Activated naive CD8-positive, alpha-beta T cell treated with anti-CD3 and anti-CD28 coated beads, Interleukin-2, amount 50 U/mL, for 24 hours (primary cell): ENCODE measurements at places on chromosomes 11 and 22.
A peak's percentile ranks its signal among the peaks of the same experiment; 100 is the strongest.

DNA sequence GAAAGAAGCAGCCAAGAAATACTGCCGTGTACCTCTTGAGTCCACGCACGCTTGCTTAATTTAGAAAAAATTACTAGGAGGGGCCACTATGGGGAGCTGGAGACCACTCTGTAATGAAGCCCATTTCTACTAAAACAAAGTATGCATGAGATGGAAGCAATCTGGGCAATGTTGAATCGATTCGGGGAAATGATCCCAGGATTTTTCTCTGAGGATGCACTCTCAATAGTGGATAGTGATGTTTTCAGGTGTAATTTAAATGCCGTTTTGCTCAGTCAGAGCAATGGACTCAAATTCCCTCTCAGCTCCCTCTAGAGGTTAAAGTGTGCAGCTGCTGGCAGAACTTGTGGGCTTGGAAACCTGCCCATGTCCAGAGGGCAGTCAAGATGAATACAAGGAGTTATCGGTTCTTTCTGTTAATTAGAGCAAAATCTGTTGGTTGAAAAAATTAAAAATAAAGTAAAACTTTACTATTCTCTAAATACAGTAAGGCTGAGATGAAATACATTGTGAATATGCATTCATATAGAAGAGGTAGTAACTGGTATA is 64.1 kb downstream of the ME3 start:
- peak; percentile 40 for DNase-seq

- no peak for DNase-seq
Observed at GRCh38 chr11:133710681-133711240, 134.6 kb downstream of the SPATA19 start.

DNA sequence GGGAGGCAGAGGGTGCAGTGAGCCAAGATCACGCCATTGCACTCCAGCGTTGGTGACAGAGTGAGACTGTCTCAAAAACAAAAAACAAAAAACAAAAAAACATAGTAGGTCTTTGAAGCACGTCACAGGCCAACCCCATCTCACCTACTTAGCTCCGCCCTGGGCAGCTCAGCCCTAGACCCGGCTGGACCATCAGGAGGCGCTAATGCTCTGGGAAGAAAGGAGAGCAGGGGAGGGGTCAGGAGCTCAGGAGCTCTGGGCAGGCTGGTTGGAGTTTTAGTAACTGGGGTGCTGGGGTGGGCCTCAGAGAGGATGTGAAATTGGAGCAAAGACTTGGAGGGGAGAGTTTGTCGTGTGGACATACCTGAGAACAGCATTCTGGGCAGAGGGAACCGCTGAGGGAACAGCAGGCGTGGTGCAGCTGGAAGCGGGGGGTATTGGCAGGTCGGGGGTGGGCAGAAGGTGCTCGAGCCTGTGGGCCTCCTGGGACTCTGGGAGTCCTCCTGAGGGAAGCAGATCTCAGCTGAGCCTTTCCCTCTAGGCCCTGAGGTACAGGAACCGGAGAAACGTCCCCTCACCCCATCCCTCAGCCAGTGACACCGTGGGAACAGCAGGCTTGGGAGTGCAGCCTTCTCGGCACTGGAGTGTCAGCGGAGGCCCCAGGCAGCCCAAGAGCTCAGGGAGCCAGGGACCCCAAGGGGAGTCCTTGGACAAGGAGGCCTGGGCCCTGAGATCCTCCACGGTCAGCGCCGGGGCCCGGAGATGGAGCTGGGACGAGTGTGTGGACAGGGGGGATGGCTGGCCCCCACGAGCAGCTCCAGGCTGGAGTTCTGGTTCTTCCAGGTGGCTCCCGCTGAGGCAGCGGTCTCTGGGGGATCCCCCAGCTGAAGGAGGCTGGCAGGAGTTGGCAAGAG is 2.2 kb upstream of the RPS6KA4 start:
- peak; percentile 68 for DNase-seq

GRCh38 chr11:74035264-74035663 is 26.4 kb upstream of the UCP3 start:
- no peak for DNase-seq

DNA sequence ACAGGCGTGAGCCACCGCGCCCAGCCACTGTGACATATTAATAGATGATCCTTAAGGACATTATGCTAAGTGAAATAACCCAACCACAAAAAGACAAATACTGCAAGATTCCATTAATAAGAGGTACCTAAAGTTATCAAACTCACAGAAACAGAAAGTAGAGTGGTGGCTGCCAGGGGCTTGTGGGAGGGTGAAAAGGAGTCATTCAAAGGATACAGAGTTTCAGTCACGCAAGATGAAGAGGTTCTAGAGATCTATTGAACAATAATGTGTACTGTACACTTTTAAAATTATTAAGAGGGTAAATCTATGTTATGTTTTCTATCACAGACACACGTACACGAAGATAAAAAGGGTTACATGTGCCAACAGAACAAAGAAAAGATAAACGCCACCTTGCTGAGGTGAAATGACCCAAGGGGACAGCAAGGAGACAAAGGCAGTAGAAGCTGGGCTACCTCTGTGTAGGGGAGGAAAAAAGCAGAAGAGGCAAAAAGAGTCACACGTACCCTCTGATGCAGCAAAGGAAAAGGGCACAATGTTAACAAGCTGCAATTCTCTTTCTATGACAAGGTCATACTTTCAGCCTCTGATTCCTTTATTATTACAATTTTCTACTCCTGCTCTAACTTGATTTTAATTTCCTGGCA is 65.3 kb downstream of the AMBRA1 start:
- DNase-seq = no peak

DNA sequence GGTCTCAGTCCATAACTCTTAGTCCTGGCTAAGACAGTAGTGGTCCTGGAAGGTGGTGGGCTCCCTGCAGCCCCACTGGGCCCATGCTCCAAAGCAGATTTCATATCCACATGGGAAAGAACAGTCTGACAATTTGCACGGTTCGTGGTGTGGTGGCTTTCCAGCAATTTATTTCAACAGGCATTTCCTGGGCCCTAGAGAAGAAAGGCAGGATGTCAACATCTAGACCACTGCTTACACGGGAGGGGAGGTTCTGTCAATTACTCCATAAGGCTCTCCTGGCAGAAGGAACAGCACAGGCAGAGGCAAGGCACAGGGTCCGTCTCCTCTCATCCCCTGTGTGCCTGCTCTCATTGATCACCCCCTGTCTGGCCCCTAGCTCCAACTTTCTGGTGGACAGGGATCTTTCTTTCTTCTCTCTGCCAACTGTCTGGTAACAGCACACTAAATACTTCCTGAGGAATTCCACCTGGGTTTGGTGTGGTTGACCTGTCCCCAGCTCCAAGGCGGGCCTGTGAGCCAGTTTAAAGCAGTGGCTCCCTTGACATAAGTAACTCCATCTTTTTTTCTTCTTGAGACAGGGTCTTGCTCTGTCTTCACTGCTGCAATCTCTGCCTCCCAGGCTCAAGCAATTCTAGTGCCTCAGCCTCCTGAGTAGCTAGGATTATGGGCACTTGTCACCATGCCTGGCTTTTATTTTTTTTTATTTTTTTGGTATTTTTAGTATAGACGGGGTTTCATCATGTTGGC is 5.1 kb upstream of the A4GALT start:
- DNase-seq = no peak

DNA sequence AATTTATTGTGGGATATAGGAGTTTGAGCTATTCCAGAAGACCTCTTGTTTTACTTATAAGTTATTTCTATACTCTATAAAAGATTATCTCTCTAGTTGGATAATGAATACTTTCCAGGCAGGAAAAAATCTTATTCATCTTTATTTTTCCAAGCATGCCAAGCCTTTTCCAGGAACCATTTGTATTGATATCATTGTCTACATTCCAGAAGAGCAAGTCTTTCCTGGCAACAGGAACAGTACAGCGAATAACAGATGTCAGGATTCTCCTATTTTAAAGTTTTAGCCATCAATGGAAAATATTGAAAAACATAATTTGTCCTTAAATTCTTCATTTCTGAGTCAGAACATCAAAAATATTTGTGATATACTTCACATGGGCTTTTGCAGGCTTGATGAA is 5.2 kb upstream of the NXPE1 start:
- no peak for DNase-seq

DNA sequence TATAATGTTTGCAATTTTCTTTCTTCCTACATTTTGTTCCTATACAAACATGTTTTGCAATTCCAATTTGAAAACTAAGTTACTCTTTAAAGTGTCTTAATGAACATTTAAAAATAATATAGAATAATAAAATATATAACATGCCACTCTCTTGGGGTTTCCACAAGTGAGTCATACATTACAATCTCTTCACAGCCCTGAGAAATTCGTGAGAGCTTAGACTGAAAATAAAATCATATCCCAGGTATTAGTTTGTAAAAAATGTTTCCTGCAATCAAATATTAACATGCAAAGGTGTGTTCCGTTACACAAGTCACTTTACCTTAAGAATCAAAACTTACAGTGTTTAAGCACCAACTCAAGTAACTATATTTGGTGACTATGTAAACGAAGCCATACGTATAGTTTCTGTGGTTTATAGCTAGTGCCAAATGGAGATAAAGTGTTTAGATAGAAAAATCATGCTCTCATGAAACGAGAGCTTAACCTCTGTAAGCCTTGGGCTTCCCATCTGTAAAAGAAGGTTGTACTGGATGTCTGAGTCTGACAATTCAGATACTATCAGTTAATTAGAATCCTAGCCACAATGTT is 253.6 kb upstream of the ANO3 start:
- no peak for DNase-seq
